Activated CD4-positive, CD25-positive, alpha-beta regulatory T cell treated with anti-CD3 and anti-CD28 coated beads, Interleukin-2, amount 50 U/mL, for 24 hours (primary cell): ENCODE measurements at places on chromosomes 11 and 22.

GRCh38 chr11:118620529-118621070 is 13.2 kb downstream of the PHLDB1 start:
- no peak for ATAC-seq

DNA sequence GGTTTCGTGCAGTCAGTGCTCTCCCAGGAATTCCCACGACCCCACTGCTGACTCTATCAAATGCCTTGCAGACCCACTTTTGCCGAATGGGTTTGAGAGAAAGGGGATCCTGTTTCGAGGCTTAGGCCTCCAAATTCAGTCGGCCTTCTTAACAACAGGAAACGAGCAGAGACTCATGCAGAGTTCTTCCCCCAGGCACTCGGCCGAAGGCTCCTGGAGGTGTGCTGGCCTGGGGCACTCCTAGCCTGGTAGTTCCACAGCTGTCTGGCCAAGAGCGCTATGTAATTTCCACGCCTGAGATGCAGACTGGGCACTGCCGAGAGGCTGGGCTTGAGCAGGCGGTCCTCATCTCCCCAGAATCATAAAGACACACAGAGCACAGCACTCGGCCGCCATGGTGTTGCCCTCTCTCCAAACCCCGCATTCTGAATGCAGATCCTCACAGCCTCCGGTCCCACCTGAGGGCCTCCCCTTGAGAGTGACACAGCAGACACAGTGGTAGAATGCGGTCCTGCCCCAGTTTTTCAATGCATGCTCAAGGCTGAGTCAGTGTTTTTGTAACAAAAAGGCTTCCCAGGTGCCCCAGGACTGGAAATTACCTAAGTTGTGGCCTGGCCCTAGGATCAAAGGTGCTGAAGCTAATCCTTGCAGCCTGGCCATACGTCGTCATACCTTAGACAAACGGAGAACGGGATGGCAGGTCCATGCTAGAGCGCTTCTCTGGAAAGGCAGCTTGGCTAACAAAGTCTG is 30.2 kb upstream of the BID start:
- no peak for ATAC-seq

- ATAC-seq, result no peak
Measured at GRCh38 chr22:34842630-34843029, 223.3 kb upstream of the ISX start.

DNA sequence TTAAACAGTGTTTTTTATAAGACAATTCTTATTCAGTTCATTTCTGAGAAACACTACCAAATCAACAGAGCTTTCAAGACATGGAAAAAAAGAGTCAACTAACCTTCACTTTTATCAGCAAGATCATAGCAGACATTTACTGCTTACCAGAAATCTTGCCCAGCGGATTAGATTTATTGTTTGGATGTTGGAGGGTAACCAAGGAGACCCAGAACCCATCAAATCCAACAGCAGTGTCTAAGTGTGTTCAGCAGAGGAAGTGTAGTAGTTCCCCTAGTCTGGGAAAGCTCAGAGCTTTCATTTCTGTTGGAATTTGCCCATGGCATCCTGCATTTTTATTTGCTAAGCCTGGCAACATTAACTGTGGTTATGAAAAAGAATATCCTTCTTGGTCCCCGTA is 2.4 kb upstream of the PGM2L1 start:
- no peak for ATAC-seq
